BJ (cell line): ENCODE measurements at places on chromosomes 11 and 22.

DNA sequence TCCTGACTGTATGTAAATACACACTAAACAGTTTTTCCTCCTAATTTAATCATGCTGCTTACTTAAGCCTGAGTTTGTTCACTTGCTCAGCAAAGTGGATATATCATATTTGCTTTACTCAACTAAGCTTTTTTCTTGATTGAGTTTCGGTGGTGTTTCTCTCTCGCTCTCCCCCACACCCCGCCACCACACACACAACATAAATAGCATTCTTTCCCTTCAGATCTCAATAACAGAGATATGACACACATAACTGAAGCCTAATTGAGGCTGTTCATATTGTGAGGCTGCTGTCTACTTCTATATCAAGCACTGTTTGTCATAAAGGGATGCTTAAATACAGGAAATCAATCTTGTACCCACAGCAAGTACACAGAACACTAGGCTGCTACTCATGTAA is 364.9 kb downstream of the FAT3 start:
- no peak for DNase-seq

GRCh38 chr11:80986421-80987074 is 1545.7 kb upstream of the TENM4 start:
- DNase-seq, result no peak

GRCh38 chr22:41574847-41575381 is 14.1 kb downstream of the CSDC2 start:
- DNase-seq, result no peak

GRCh38 chr11:125274774-125275173 is 110.2 kb downstream of the PKNOX2 start:
- no peak for DNase-seq

GRCh38 chr22:30232716-30233218 is 13.8 kb downstream of the LIF start:
- DNase-seq, result no peak

GRCh38 chr11:118666371-118666770 is 13.1 kb downstream of the TREH start:
- DNase-seq, result no peak

DNA sequence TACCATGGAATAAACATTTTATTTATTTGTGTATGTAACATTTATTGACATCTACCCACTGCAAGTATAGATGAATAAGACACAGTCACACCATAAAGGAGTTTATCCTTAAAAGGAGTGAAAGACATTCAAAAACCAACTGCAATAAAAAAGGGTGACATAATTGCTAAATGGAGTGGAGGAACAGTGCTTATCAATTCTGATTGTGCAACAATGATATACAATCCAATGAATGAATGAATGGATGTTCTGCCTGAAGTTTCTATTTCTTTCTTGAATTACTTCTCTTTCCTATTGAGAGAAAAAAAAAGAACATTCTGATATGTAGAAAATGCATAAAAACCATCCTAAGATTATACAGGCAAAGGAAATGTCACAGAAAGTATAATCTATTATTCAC is 10.0 kb downstream of the MMP7 start:
- no peak for DNase-seq

- no peak for DNase-seq
Measured at GRCh38 chr11:122149202-122149601, 33.2 kb upstream of the BLID start.

GRCh38 chr22:31945443-31945855 is 1.1 kb downstream of the YWHAH start:
- DNase-seq, result no peak

- no peak for DNase-seq
Measured at GRCh38 chr11:119134389-119134978, 13.1 kb downstream of the HINFP start.
